ENCODE measurements at places on chromosomes 2 and 18.

DNA sequence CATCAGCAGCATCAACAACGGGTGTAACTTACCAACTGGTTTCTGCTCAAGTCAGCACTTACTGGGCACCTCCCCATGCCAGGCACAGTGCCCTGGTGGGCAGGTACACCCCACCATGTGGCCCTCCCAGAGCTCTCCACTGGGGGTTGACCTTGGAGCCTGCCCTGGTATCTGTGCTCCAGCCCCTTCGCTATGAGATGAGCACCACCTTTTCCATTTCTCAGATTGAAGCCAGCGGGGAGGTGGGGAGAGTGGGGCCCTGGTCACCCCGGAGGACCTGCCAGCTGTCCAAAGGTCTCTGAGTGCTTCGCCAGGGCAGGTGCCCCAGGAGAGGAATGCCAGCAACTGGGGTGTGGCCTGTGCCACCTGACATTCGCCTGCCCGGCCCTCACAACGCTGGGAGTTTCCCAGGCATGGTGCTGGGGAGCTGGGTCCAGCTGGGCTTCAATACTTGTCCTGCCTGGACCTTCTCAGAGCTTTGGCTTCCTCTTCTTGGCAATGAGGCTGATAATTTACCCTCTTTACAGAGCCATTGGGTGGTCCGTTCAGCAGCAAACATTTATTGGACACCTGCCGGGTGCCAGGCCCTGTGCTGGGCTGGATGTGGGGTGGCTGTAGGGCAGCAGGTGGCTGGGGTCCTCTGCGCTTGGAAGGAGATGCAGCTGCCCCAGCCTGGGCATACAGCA lies 5.9 kb upstream of the ZAP70 start:
- no peak for DNase-seq

GRCh38 chr2:11203480-11203879 lies 48.2 kb downstream of the SLC66A3 start:
- no peak for DNase-seq

- no peak for DNase-seq
These were observed 185.6 kb upstream of the COL3A1 start for GRCh38 chr2:188788621-188789020.

- DNase-seq: no peak
These were observed 34.6 kb downstream of the SETBP1 start for GRCh38 chr18:44715245-44715644.

DNA sequence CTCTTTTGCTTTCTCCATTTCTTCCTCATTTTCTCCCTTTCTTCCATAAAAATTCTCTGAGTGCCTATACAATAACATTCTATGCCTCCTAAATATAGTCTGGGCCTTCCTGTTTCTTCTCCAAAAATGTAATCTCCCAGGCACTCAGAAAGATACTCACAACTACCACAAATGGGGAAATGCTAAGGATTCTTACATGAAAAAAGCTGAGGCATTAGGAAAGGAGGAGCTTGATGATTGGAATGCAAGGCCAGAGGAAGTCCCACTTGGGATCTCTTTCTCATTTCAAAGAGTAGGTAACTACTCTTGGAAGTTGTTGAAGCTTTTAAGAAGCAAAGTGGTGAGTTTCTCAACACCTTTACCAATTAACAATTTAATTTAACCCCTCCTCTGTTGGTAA lies 3.4 kb downstream of the VSNL1 start:
- DNase-seq: no peak

DNA sequence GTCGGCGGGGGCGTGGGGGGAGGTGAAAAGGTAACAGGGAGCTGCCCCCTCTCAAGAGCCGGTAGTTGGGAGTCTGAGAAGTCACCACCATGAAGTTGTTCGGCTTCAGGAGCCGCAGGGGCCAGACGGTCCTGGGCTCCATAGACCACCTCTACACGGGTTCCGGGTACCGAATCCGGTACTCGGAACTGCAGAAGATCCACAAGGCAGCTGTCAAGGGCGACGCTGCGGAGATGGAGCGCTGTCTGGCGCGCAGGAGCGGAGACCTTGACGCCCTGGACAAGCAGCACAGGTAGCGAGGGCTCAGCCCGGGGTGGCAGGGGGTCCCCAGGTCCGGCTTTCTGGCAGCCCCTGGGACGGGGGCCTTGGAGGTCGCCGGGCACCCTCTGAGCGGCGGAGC lies 47.1 kb upstream of the ZNF519 start:
- DNase-seq: no peak

DNA sequence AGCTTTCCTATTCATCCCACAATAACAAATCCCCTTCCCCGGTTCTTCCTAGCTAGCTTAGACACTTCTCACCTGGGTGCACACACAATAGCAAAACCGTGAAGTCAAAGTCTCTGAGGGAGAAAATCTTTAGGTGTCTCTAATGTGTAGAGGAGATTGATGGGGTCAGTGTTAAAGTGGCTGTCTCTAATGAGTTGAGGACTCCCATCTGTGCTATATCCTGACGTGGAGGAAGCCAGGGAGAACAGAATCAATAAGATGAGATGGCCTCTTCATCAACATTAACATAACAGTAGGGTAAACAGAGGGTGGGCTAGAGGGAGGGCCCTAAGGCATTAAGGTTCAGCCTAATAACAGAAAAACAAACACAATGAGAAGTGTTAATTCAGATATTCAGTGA lies 120.4 kb downstream of the SLC5A7 start:
- no peak for DNase-seq

DNA sequence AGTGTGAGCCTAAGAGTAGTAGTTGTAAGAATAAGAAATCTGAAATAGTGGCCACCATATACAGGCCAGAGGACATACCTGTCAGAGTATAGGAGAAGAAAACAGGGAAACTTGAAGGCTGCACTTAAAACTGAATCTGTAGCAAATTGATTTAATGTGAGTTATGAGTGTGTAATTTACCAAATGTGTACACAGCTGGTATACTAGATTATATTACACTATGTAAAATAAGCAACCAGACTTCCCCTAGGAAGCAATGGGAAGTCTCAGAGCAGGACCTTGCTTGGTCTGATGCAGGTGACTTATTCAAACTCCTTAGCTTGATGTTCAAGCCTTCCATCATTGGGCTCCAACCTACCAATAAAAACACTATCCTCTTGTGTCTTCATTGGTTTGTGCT lies 17.3 kb upstream of the EPC2 start:
- DNase-seq: no peak

GRCh38 chr2:175167076-175167791 lies 769 bp downstream of the ATF2 start:
- peak; percentile 21 for DNase-seq

- DNase-seq: no peak
These were observed 69.3 kb downstream of the FARP2 start for GRCh38 chr2:241425368-241425767.

- DNase-seq: no peak
These were observed 89.1 kb downstream of the HS1BP3 start for GRCh38 chr2:20561637-20562454.

DNA sequence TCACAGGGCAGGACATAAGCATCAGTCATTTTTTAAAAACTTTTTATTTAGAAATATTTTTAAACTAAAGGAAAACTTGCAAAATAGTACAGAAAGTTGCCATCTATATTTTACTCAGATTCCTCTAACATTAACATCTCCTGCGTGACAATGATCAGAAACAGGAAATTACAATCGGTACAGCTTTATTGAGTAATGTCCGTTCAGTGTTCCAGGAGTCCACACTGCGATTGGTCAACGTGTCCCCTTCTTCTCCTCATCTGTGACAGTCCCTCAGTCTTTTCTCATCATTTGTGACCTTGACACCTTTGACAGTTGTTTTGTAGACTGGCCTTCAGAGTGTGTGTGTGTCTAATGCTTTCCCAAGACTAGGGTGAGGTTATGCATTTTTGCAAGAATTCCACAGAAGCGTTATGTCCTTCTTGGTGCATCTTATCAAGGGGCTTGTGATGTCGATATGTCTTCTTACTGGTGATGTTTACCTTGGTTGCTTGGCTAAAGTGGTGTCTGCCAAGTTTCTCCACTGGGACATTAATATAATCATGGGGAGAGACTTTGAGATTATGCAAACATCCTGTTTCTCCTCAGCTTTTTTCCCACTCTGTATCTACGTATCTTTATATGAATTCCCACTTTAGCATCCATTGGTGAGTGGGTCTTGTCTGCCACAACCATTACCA lies 21.4 kb upstream of the TMEM177 start:
- no peak for DNase-seq

GRCh38 chr18:71371951-71372605 lies 1083.2 kb downstream of the SOCS6 start:
- DNase-seq: peak; percentile 32

DNA sequence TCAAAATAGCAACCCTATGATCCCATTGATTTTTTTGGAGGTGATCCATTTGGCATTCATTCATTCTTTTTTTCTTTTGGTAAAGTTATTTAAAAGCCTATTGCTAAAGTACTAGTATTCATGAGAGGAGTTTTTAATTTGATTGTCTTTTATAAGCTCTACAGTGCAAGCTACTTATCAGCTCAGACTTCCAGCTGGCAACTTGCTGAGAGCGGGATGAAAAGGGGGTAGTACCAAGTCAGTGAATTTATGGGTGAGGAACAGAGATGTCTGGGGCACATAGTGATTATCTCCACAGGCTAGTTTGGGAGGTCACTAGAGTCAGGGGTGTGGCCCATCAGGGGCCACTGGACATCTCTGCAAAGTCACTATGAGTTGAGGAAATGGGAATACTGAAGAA lies 202.4 kb downstream of the PIK3C3 start:
- no peak for DNase-seq

- no peak for DNase-seq
These were observed 196.0 kb downstream of the PAX3 start for GRCh38 chr2:222102575-222103349.

- DNase-seq: no peak
These were observed 2.4 kb downstream of the NUP35 start for GRCh38 chr2:183126635-183127034.

- DNase-seq: no peak
These were observed 44.8 kb downstream of the DIPK1C start for GRCh38 chr18:74412116-74412880.

DNA sequence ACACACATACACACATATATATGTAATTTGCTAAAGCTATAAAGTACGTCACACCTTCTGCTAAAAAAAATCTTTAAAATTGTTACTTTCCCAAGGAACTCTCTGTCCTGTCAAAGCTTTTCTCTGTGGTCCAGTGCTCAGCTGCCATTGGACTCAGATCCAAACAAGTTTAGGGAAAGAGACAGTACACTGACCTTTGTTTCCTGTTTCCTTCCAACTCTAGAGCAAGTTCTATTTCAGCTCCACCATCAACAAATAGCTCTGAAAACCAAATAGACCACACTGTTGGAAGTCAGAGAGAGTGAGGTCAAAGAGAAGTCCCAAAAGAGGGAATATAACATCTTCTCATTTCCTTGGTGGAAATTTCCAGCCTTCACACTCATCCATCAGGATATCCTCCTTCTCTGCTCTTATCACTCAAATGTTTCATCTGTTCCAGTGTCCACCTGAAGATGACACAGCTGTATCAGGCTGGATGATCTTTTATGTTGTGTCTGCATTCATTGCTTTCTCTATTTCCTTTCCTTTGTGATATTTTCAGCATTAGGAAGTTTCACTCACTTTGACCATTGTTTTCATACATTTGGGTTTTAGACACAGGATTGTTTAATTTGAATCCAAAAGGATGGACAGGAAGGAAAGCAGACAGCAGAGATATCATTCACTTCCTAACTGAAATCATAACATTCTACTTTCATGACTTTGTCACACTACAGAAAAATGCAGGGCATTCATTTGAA lies 192.3 kb upstream of the NT5C1B start:
- no peak for DNase-seq

DNA sequence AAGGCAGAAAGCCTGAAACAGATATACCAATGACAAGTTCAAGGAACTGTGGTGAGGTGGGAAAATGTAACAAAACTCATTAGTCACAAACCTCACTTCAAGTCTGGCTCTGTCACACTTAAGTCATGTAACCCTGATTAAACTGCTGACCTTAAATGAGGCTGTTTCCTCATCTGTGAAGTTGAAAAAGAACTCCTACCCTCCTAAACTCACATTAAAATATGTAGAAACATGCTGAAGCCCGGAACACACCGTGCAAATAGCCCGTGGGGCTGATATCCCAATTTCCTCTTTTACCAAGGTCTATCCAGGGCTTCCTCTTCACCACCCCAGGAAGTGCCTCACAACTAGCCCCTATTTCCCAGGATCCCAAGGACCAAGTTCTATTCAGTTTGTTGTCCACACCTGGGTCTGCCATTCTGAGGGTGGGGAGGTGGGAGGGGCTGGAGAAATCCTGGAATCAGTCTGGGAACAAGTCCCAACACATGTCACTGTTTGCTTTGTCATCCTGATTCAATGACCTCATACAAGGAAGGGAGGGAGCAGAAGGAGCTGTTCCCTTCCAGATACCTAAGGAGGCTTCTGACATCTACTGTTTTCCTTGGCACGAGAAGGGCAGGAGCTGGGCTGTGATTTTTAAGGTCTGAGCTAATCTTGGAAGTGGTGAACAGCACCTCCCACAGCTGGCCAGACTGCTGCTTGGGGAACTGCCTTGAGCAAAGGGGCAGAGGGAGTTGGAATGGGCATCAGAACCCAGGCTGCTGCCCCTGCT lies 42.3 kb downstream of the SLC4A1AP start:
- no peak for DNase-seq

All from COR-L47 (cell line).